ENCODE measurements at places on chromosomes 3 and 15.

GRCh38 chr3:36060950-36061349 is 319.4 kb upstream of the STAC start:
- DNase-seq: no peak

DNA sequence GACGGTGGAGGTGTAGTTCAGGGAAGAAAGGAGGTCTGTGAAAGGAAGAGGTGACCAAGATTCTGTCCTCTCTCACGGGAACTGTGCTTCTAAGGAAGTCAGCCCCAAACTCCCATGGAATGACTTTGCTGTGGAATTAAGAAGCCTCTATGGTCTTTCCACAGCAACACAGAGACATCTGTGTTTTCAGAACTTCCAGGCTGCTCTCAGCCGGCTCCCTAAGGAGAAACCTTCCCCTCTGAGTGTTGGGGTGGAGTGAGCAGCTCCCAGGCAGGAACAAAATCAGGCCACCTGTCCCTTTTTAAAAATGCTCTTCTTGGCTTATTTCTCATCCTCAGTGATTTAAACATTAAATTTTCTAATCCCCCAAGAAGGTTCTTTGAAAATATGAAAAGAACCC is 53.3 kb upstream of the SNRK start:
- no peak for DNase-seq

- no peak for DNase-seq
These were observed 574.5 kb upstream of the TBL1XR1 start for GRCh38 chr3:177771780-177772179.

DNA sequence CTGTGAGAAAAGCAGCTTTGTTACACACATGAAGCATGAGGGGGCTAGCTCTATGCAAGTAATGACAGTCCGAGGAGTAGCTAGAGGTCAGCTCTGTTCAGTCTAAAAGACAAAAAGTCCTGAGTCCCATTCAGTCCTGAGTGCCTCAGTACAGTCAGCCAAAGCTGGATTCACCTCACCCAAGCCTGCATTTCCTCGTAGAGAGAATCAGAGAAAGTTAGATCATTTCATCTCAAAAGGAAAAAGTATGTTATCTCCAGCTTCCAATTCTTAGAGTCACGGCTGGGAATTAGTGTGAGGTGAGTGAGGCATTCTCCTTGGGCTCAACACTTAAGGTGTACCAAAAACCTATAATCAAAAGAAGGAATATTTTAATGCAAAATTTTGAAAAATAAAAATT is 5.9 kb upstream of the ACP3 start:
- DNase-seq: no peak

DNA sequence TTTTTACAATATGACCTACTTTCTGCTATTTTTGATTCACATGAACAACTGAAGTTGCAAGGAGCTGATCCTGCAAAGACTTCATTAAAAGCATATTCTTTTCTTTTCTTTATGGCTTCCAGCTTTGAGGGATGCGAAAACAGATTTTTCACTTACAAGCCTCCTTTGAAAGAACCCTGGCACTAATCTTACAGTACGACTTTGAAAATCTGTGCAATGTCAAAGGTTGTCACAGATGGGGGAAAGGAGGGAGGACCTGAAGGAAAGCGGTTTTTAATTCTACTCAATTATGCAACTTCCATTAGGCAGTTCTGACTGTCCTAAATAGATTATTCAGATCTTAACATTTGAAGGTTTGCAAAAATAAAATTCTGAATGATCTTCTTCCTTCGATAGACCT is 130.5 kb downstream of the TNIK start:
- DNase-seq: no peak

GRCh38 chr15:73751511-73751898 is 1.6 kb downstream of the INSYN1 start:
- no peak for DNase-seq

DNA sequence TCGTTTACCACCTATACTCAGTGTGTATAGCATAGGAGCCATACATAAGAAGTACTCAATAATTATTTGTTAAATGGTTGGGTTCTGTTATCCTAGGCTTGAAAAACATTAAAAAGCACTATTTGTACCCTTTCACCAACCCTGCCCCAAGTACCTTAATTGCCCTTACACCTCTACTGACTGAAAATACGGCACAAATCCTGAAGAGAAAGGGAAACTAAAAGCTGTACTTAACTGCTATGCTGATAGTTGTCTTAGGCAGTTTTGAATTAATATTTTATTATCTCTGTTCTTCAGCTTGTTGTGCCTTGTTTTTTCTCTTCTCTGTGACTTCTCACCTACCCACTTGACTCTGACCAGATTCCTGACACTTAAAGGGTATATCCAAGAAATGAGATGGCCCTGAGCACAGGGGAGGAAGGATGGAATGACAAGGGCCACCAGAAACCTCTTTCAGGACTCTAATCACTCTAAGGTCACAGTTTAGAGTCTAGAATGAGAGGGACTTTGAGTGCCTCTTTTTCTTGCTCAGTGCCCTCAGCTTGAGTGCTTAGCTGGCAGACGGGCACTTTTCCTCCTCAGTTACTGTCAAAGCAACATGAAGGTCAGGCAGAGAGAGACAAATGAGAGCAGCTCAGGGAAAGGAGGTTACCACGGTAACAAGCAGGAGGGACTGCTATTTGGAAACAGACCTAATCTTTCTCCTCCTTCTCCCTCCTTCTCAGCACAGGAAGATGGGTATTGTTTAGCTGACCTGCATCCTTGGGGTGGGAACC is 136.5 kb downstream of the ZNF609 start:
- DNase-seq: no peak

GRCh38 chr15:101506491-101506890 is 17.0 kb upstream of the PCSK6 start:
- DNase-seq: no peak

GRCh38 chr3:152964911-152965609 is 130.1 kb downstream of the P2RY1 start:
- DNase-seq: peak; percentile 15

DNA sequence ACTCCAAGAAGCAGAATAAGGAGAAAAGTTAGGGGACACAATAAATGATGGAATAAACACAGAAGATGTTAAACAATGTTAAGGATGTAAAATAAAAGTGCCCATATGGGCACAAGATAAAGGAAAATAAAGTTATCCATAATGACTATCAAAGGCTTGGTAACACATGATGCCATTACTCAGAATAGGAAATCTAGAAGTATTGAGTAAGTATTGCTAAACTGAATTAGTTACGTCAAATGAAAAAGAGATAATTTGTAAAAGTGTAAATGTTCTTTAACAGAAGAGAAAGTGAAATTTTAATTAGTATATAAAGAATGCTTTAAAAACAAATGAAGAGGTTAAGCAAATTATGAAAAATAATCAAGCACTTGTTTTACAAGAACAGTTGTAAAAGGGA is 6.7 kb downstream of the COPS2 start:
- DNase-seq: no peak

- DNase-seq: no peak
These were observed 43.4 kb upstream of the MRPS22 start for GRCh38 chr3:139300416-139300815.

DNA sequence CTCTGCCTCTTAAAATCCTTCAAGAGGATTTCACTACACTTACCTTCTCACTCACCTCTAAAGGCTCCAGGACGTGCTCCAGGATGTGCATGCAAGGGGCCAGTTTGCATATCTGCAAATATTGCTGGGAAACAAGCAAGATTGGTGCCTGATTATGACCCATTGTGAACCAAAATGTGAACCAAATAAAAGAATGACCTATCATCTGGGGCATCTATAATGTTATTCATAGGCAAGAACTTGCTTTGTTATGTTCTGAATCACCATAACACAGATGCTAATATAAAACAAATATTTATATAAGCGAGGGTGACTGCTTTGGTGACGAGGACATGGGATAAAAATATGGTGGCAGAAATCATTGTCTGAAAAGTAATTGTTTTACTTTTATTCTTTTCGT is 5.5 kb downstream of the IL12A start:
- DNase-seq: no peak

GRCh38 chr3:161852744-161853143 is 356.1 kb downstream of the OTOL1 start:
- no peak for DNase-seq

DNA sequence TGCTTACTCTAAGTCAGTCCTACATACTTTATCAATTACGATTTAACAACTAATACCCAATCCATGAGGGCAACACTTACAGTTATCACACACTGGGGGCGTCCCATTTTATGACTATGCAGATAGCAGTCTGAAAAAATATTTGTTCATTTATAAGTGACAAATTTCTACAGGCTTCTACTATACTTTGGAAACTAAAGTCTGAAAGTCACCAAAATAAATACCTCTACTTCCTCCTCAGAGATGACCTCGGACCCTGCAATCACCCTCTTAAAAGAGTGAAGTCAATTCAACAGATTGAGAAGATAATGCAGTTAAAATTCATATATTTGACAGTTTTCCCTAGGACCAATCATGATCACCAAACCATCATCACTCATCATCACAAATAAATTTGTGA is 76.6 kb downstream of the GSK3B start:
- DNase-seq: no peak

GRCh38 chr15:26879706-26880105 is 12.8 kb downstream of the GABRA5 start:
- DNase-seq: no peak

GRCh38 chr3:12695112-12695511 is 31.2 kb upstream of the RAF1 start:
- DNase-seq: no peak

- no peak for DNase-seq
These were observed 14.7 kb upstream of the SYNM start for GRCh38 chr15:99090011-99090699.

GRCh38 chr15:46278486-46279090 is 643.8 kb downstream of the SQOR start:
- no peak for DNase-seq
